ENCODE measurements at places on chromosomes 5 and 9. TPM values are rescaled to one million over a fixed set of nuclear protein-coding genes. Genes with fewer than 3 reads are reported as not detected.
A peak's percentile ranks its signal among the peaks of the same experiment; 100 is the strongest.

DNA sequence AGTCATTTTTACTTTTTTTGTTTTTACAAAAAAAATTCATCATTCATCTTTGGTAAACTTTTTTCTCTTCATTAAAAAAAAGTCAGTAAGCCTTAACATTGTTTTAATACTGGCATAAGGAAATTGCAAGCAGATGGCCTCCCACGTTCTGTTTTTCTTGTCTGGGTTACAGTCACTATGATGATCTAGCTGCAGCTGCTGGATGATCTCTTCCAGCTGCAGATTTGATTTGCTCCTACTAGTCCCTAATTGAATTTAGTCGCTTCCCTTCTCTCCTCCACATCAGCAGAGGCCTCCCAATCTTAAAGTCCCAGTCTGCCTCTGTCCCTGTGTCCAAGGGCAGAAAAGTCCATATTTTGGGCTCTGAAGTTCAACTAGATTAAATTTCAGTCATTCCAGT is 106.8 kb upstream of the PTGER4 start:
- DNase-seq = peak; percentile 94

GRCh38 chr9:69894720-69895119 is 74.1 kb downstream of the CFAP95 start:
- DNase-seq = no peak

- DNase-seq = no peak
Measured at GRCh38 chr5:153504726-153505125, 14.3 kb downstream of the GRIA1 start.

Gene MED27
- polyA plus RNA-seq = 44.7 TPM

Gene C9orf50
- polyA plus RNA-seq = 0.14 TPM

Gene C9
- polyA plus RNA-seq = not detected

Gene FTMT
- polyA plus RNA-seq = not detected

Gene MSX2
- 4.5 TPM for polyA plus RNA-seq

Gene SGCD
- polyA plus RNA-seq = 13.3 TPM

Measured in fibroblast of lung (primary cell).